ENCODE measurements at places on chromosomes 4 and X. TPM values are rescaled to one million over a fixed set of nuclear protein-coding genes. Genes with fewer than 3 reads are reported as not detected.

Gene CACNA1F
- total RNA-seq = 2.1 TPM

GRCh38 chrX:87728459-87728858 is 210.9 kb downstream of the KLHL4 start:
- no peak for DNase-seq
- no peaks in the 10 kb centered on the region for H3K36me3 ChIP-seq
- no peak overlapping the region for H3K4me3 ChIP-seq
- no peak overlapping the region for H3K27ac ChIP-seq
- no peaks in the 10 kb centered on the region for H3K4me1 ChIP-seq
- H3K27me3 ChIP-seq = no peaks in the 10 kb centered on the region

DNA sequence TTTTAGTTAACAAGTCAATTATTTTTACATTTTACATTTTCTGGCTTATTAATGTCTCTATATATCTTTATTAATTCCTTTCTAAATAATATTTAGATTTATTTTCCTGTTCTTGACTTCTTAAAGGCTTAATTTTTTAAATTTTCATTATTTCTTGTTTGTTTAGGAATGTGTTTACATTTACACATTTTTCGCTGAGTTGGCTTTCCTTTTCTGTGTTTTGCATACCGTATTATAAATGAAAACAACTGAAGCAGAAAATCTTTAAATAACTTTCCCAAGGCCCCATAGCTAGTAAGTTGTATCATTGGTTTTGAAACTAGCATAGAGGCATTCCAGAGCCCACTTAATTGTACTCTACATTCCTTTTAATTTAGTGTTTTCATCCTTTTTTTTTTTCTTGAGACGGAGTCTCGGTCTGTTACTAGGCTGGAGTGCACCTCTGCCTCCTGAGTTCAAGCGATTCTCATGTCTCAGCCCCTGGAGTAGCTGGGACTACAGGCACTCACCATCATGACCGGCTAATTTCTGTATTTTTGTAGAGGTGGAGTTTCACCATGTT is 261.6 kb downstream of the IQCM start:
- H3K27ac ChIP-seq = no peak overlapping the region
- DNase-seq = no peak
- H3K27me3 ChIP-seq = no peaks in the 10 kb centered on the region
- H3K4me3 ChIP-seq = no peak overlapping the region

- DNase-seq = no peak
- H3K4me3 ChIP-seq = no peak overlapping the region
- no peak overlapping the region for H3K27ac ChIP-seq
- H3K36me3 ChIP-seq = no peaks in the 10 kb centered on the region
- H3K27me3 ChIP-seq = no peaks in the 10 kb centered on the region
Measured at GRCh38 chrX:5802391-5802790, 426.3 kb downstream of the NLGN4X start.

GRCh38 chrX:132406106-132406505 is 82.7 kb downstream of the MBNL3 start:
- H3K27me3 ChIP-seq = no peaks in the 10 kb centered on the region
- H3K4me1 ChIP-seq = no peaks in the 10 kb centered on the region
- H3K27ac ChIP-seq = no peak overlapping the region
- H3K4me3 ChIP-seq = no peak overlapping the region
